ENCODE measurements at places on chromosomes 16 and 17.

- DNase-seq = no peak
Observed at GRCh38 chr16:3625911-3626732, 14.7 kb upstream of the SLX4 start.

DNA sequence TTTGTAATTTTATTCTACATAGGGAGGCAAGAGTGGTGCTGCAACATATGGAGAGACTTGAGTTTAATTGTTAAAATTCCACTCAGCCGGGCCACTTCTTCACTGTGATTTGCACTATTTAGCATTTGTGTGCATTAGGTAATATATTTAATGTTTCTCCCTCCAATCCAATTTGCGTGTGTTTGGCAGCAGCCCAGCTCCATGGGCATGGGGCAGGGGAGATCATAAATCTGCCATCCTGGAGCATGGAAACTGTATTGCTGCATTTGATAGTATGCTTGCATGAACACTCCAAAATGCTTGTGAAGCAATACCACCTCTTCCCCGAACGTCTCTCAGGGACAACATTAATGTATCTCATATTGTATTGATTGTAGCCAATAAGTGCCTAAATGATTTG lies 339.1 kb upstream of the RBFOX1 start:
- DNase-seq = no peak

GRCh38 chr17:17182598-17183136 lies 23.5 kb downstream of the PLD6 start:
- DNase-seq = no peak

- peak; percentile 62 for DNase-seq
Observed at GRCh38 chr16:70523743-70524398, at the start of gene SF3B3. TSS of gene SF3B3 (plus strand) at chr16:70523816. CDS start at chr16:70526657, 2,841 bp downstream.

DNA sequence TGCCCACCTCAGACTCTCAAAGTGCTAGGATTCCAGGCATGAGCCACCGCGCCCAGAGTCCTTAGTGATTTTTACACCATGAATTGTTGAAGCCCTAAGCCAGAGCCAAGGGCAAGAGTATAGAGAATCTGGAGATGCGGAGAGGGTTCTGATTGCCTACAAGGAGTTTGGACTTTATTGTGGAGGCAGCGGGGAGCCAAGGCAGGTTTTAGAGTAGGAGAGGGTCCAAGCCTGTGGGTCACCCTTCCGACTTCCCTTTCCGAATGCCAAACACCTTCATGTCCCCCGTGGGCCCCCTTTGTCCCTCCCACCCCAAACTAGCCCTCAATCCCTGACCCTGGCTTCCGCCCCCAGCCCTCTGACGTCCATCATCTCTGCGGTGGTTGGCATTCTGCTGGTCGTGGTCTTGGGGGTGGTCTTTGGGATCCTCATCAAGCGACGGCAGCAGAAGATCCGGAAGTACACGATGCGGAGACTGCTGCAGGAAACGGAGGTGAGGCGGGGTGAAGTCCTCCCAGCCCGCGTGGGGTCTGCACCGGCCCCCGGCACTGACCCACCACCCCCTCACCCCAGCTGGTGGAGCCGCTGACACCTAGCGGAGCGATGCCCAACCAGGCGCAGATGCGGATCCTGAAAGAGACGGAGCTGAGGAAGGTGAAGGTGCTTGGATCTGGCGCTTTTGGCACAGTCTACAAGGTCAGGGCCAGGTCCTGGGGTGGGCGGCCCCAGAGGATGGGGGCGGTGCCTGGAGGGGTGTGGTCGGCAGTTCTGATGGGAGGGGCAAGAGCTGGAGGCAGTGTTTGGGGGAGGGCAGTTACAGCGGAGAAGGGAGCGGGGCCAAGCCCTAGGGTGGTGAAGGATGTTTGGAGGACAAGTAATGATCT lies 7.1 kb downstream of the MIEN1 start:
- DNase-seq = no peak

DNA sequence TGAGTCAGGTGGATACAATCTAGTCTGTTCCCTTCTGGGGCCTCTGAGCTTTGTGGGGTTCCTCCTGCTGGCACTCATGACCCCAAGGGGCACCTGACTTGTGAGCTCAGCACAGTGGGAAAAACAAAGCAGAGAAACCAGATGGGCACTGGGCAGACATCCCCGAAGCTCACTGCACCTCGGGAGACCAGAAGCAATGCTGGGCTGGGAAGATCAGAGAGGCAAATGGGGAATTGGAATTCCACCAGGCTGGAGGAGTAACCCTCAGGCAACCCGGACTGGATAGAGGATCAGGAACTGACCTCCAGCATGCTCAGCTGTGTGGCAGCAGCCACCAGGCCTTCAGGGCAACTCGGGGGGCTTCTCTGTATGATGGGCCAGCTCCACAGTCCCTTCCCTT lies 50.3 kb downstream of the ABCC12 start:
- DNase-seq = no peak

GRCh38 chr16:28010671-28011070 lies 52.8 kb downstream of the GSG1L start:
- DNase-seq = no peak

- DNase-seq = no peak
Observed at GRCh38 chr17:58329810-58330537, 1.4 kb upstream of the TSPOAP1 start.
